ENCODE measurements at places on chromosomes 2 and 18.

GRCh38 chr2:134642938-134643337 lies 75.9 kb downstream of the TMEM163 start:
- DNase-seq, result no peak

GRCh38 chr2:174487820-174488162 lies 962 bp upstream of the GPR155 start:
- DNase-seq, result no peak

GRCh38 chr18:45951016-45951714 lies 16.0 kb downstream of the EPG5 start:
- DNase-seq, result peak; percentile 77

- no peak for DNase-seq
These were observed 70.2 kb downstream of the DLGAP1 start for GRCh38 chr18:4384932-4385331.

DNA sequence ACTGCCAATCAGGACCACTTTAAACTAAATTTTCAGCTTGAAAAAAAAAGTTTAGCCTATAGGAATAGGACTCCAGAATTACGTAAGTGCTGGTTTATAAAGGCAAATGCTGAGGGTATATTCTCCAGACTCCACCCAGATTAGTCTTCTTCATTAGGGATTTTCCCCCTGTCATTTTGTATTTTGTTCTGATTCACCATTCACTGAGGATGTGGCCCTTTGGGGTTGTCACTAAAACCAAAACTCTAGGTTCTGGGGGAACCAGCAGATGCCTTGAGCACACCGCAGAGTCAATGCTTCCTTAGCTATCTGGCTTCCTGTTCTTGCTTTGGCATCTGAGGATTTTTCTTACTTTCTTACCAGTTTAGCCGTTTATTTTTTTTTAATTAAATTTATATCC lies 10.5 kb downstream of the SCYGR4 start:
- DNase-seq, result no peak

DNA sequence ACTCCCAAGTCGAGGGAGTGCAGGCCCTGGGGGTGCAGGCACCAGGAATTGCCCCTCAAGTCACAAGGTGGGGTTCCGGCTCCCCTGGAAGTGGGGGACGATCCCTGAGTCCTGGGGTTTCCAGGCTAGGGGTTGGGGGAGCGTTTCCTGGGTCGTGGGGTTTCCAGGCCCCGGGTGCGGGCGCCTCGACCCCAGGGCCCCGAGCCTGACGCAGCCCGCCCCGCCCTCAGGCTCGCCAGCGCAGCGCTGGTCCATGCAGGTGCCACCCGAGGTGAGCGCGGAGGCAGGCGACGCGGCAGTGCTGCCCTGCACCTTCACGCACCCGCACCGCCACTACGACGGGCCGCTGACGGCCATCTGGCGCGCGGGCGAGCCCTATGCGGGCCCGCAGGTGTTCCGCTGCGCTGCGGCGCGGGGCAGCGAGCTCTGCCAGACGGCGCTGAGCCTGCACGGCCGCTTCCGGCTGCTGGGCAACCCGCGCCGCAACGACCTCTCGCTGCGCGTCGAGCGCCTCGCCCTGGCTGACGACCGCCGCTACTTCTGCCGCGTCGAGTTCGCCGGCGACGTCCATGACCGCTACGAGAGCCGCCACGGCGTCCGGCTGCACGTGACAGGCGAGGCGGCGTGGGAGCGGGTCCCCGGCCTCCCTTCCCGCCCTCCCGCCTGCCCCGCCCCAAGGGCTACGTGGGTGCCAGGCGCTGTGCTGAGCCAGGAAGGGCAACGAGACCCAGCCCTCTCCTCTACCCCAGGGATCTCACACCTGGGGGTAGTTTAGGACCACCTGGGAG lies 12.0 kb downstream of the SIGLEC15 start:
- DNase-seq, result no peak

GRCh38 chr2:175203621-175204496 lies 22.3 kb upstream of the ATP5MC3 start:
- peak; percentile 11 for DNase-seq

DNA sequence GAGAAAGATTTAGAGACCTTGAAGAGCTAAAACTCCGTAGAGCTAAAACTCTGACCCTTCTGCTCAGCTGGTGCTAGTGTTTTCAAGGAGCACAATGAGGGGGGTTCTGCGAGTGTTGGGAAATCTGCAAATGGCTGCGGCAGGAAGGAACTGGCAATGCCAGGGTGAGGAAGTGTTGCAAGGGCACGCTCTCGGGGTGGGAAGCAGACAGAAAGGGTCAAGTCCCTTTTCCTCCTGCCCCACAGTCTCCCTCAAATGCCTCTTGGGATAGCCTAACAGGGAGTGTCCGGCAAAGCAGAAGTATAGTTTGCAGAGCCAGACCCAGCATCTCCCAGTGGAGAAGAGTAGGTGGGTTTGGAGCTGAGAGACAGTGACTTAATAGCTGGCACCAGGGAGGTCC lies 60.5 kb downstream of the NCAPH start:
- DNase-seq, result no peak

- no peak for DNase-seq
These were observed 193.4 kb downstream of the FHOD3 start for GRCh38 chr18:36490897-36491296.

DNA sequence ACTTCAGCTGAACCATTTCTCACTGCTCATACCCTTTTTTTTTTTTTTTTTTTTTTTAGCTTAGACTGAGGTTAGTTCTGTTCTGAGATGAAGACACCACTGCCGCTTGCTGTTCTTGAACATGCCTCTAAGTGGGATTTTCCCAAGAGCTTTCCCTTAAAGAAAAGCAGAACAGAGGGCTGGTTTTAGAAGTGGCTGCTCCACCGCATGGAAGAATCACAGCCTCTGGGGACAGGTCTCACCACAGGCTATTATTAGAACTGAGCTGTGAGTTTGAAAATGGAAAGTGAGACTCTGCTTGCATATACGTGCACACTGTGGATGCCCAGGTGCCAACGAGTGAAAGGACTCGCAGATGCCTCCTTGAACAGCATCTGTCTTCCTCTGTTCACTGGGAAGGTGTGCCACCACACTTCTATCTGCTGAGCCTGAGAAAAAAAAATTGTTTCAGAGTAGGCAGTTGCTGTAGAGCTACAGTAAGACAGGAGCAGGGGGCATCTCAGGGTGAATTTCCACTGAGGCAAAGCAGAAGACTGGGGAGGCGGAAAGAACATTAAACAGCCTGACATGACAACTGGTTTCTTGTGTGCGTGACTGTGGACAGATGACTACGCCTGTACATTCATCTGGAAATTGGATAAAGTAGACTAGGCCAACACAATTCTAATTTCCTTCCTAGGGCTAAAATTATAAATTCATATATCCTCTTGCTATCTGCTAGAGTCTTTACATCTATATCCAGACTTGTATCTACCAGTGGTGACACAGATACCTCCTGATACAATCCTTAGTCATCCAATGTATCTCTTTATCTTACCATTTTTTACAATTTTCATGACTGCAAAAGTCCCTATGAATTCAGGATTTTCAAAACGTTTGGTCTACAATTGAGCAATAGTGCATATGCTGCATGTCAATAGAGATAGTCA lies 1045.7 kb upstream of the CELF4 start:
- no peak for DNase-seq

GRCh38 chr2:232438951-232439757 lies 16.8 kb upstream of the ALPI start:
- peak; percentile 28 for DNase-seq

DNA sequence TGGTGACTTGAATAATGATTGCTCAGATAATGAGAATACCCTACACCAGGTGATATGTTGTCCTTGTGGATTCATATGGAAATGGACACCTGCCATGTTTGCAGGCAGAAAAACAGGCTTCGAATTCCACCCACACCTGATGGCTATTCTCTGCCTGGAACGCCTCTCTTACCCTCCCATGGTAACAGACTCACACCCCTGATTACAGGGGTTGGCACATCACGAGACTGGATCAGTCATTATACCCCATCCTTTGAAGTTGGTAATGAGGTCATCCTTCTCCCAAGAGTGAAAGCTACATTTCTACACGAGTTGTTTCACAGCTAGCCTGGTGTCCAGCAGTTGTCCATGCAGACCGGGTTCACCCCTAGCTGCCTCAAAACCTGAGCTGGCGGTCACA lies 71.4 kb upstream of the MBOAT2 start:
- no peak for DNase-seq

- no peak for DNase-seq
These were observed 55.0 kb downstream of the PKDCC start for GRCh38 chr2:42102591-42103450.

GRCh38 chr2:203824057-203824456 lies 43.5 kb upstream of the CTLA4 start:
- no peak for DNase-seq

- no peak for DNase-seq
These were observed 1.7 kb upstream of the HS6ST1 start for GRCh38 chr2:128320192-128320905.

- no peak for DNase-seq
These were observed 188.9 kb downstream of the SH3BP4 start for GRCh38 chr2:235140801-235141081.

DNA sequence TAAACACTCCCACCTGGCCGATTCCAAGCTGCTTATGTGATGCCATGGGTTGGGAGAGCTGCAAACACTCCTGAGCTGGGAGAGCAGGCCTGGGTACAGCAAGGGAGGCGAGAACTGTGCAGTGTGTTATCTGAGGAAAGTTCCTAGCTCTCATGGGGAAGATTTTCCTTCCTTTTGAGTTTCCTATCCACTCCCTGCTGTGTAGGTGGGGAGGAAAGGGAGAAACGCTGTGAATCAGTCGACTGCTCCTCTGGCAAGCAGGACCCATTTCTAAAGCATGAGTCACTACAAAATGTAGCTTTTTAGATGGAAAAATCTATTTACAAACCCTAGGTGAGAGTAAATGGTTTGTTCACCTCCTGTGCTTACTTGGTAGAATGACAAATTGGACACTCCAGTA lies 80.4 kb downstream of the SH3RF3 start:
- peak; percentile 82 for DNase-seq

- no peak for DNase-seq
These were observed 19.4 kb downstream of the THAP4 start for GRCh38 chr2:241617431-241618154.

GRCh38 chr2:11168488-11168887 lies 13.2 kb downstream of the SLC66A3 start:
- DNase-seq, result no peak

- DNase-seq, result no peak
These were observed 245.8 kb downstream of the EIPR1 start for GRCh38 chr2:3131636-3132326.

DNA sequence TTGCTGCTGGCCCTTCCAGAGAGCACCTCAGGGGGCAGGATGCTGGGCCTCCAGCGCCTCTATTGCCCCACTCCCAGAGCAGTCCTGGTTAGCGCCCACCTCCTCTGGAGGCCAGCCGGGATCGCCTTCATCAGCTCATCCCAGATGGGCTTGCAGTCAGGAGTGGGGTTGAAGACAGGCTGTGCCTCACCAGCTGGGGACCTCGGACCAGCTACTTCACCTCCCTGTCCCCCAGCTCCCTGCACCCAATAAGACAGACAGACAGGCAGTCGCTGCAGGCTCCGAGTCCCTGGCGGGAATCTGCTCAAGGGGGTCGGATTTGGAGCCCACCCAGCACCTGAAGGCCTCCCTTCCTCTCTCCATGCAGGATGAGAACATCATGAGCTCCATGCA lies 18.9 kb upstream of the FAHD2A start:
- DNase-seq, result no peak

DNA sequence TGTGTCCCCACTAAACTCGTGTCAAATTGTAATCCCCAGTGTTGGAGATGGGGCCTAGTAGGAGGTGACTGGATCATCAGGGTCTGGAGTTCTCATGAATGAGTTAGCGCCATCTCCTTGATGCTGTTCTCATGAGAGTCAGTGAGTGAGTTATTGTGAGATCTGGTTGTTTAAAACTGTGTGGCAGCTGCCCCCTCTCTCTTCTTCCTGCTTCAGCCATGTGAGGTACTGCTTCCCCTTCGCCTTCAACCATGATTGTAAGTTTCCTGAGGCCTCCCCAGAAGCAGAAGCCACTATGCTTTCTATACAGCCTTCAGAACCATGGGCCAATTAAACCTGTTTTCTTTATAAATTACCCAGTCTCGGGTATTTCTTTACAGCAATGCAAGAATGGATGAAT lies 50.4 kb downstream of the AP1S3 start:
- no peak for DNase-seq

All from NCI-H226 (cell line).